ENCODE measurements at places on chromosomes 3 and 15.
A peak's percentile ranks its signal among the peaks of the same experiment; 100 is the strongest.

DNA sequence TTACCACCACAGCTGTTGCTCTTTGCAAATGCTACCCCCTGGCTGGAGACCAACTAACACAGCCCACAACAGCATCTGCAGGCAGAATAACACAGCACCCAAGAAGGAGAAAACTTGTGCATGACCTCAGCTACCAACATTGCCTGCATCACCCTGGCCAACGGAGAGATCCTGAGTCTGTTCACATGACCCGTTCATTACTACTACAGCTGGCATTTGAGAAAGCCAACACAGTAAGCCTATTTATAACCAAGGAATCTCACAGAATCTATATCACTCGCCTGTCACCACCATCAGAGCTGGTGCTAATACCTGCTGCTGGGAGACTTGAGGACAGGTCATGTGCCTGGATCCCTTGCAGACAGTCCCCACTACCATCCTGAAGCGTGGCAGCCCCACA is 215.2 kb downstream of the POLQ start:
- DNase-seq = no peak

GRCh38 chr3:52399131-52399530 is 45.8 kb downstream of the SEMA3G start:
- no peak for DNase-seq

DNA sequence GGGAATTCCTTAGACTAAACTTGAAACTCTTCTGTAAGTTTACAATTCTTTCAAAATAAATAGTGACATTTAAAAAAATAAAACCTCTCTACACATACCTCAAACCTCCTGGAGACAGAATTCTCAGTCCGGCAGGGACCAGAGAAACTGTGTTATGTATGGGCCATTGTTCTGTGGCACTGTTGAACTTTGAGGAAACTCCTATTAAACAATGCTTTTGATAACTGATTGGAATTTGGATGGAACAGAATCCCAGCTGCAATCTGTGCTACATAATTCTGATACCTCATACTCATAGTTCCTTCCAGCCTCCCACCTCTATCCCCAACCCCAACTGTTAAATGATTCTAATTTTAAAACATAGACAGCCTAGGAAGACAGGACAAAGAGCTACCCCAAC is 85.0 kb downstream of the TM4SF4 start:
- no peak for DNase-seq

DNA sequence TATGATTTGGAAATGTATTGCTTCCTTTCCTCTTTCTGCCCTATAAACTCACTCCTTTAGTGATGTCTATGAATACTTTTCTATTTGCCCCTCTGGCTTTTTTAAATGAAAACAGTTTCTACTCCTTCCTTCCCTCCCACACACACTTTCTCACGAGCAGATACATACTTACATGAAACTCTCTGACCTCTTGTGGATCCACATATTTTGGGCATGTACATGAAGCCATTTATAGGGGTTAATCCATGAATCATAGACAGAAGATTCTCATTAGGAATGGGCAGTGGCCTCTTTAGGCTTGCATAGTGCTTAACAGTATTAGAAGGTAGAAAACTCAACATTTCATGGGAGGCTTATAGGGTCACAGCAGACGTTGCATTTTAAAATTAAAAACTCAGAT is 24.8 kb downstream of the ANAPC13 start:
- DNase-seq = no peak

DNA sequence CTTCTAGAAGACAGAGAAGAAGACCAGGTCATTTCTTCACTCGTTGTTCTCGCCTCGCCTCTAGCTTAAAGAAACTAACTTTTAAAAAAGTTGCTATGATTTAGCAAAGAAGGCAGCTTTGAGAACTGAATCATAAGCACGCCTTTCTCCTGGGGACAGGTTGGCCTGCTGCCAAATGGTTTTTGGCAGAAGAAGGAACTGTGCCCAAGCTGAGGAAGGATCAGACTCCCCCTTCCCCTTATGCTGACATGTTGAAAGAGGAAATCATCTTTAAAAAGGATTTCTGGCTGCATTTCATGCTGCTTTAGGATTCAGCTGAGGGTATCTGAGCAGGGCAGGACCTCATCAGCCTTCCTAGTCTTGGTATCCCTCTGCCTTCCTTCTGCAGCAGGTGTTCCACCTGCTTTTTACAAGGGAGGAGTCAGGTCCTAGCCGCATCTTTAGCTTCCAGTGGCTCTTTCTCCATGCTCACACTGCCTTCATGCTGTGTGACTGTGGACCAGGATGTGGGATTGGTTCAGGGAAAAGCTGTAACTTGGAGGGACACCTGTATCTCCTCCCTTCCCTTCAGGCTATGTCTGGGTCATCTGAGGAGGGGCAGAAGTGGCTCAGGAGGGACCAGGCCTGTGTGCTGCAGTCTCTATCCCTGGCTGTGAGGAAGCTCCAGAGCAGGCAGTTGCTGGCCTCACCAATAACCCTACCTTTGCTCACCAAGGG is 34.1 kb upstream of the HACD2 start:
- peak; percentile 59 for DNase-seq

- no peak for DNase-seq
Observed at GRCh38 chr3:64685331-64685799, 2.4 kb downstream of the ADAMTS9 start.

GRCh38 chr3:14258906-14259904 is 80.6 kb downstream of the LSM3 start:
- no peak for DNase-seq

GRCh38 chr3:142152384-142152783 is 3.0 kb upstream of the TFDP2 start:
- DNase-seq = no peak

DNA sequence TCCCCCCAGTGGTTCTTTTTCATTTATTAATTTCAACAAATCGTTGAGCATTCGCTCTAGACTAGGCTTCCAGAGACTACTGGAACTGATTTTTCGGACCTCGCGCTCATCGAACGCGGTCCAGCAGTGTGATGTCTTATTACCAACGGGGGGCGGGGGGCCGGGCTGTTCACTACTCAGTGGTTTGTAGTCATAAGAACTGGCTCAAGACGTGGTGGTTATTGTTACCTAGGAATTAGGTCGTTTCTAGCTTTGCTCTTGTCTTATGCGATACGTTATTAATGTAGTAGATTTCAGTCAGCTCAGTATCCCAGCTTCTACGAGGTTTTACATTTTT is 858 bp downstream of the RBM5 start:
- DNase-seq = no peak

GRCh38 chr15:71154607-71155200 is 39.4 kb downstream of the THSD4 start:
- DNase-seq = no peak

- DNase-seq = no peak
Observed at GRCh38 chr3:152097770-152098169, 171.0 kb upstream of the MBNL1 start.

DNA sequence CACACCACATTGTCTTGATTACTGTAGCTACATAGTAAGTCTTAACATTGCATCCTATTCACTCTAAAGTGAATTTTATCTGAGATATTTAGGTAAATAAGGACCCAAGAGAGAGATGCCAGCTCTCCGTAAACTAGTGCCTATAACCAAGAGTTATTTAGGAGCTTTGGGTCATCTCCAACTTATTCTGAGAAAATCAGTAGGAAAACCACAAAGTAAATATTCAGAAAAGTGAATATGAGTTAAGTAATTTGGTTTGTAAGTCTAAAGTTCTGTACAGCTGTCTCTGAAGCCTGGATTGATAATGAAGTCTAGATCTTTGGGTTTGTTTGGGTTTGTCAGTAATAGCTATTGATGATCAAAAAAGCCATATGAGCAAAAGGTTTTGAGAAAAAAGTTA is 120.0 kb downstream of the FNDC3B start:
- DNase-seq = no peak

- DNase-seq = no peak
Observed at GRCh38 chr15:81894061-81894460, 151.8 kb downstream of the MEX3B start.

DNA sequence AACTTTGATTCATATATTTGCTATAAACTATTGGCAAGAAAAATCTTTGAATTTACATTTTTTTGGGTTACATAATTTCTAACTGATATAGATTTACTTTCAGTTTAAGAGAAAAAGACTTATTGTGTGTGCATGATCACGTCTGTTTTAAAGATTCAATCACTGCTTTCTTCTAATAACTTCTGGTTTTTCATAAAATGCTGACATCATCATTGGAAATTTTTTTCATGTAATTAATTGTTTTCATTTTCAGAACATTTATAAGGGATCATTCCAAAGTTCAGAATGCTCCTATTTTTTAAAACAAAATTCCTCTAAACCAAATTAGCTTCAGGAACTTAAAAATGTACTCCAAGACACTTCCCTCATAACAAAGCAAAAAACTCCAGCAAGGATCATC is 500.7 kb upstream of the GBE1 start:
- DNase-seq = no peak

Measured in hippocampal formation (tissue), 2 donors.